ENCODE measurements at places on chromosomes 6 and 20. TPM values are rescaled to one million over a fixed set of nuclear protein-coding genes. Genes with fewer than 3 reads are reported as not detected.

Gene UBE2C
- polyA plus RNA-seq = 8.1 TPM

GRCh38 chr6:135062735-135063134 lies 8.1 kb upstream of the HBS1L start:
- DNase-seq = no peak
- no peak overlapping the region for H3K27ac ChIP-seq
- H3K27me3 ChIP-seq = no peaks in the 10 kb centered on the region
- no peak overlapping the region for H3K4me3 ChIP-seq
- no peaks in the 10 kb centered on the region for H3K4me1 ChIP-seq

Gene NKX2-2
- not detected for polyA plus RNA-seq

DNA sequence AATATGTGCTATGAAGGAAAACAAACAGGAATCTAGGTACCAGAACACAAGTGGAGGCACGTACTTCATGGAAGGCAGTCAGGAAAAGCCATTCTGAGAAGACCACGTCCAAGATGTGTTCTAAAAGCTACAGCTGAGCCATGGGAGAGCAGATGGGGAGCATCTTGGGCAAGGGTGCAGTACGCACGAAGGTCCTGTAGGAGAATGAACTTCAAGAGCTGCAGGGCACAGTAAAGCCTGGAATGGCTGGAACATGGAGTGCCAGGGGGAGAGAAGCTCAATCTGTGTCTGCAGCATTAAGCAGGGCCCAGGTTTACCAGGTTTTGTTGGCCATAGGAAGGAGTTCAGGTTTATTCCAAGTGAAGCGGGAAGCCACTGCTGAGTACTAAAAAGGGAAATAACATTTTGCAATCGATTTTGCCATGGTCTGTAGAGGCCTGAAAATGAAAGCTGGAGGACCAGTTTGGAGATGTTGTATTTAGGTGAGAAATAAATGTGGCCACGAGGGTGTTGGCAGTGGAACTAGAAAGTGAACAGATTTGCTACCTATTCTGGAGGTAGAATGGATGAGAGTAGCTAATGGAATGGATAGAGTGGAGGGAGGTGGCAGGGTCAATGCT lies 29.9 kb downstream of the ADTRP start:
- no peak overlapping the region for H3K4me3 ChIP-seq
- peaks cover 12% of the 10 kb centered on the region for H3K4me1 ChIP-seq
- H3K36me3 ChIP-seq = no peaks in the 10 kb centered on the region
- H3K27me3 ChIP-seq = no peaks in the 10 kb centered on the region

Gene TAF8
- polyA plus RNA-seq = 3.9 TPM

Gene KIAA0408
- 0.07 TPM for polyA plus RNA-seq

GRCh38 chr20:3515379-3516170 lies 44.8 kb downstream of the ATRN start:
- DNase-seq = no peak
- no peaks in the 10 kb centered on the region for H3K36me3 ChIP-seq
- peaks cover 2% of the 10 kb centered on the region for H3K4me1 ChIP-seq
- H3K27me3 ChIP-seq = no peaks in the 10 kb centered on the region

Gene RSPH4A
- 0.06 TPM for polyA plus RNA-seq

Data from liver (tissue), 10 donors.